AG09309 (cell line): ENCODE measurements at places on chromosomes 3 and 15.

- no peak for DNase-seq
Measured at GRCh38 chr3:149626671-149627070, 31.2 kb downstream of the WWTR1 start.

DNA sequence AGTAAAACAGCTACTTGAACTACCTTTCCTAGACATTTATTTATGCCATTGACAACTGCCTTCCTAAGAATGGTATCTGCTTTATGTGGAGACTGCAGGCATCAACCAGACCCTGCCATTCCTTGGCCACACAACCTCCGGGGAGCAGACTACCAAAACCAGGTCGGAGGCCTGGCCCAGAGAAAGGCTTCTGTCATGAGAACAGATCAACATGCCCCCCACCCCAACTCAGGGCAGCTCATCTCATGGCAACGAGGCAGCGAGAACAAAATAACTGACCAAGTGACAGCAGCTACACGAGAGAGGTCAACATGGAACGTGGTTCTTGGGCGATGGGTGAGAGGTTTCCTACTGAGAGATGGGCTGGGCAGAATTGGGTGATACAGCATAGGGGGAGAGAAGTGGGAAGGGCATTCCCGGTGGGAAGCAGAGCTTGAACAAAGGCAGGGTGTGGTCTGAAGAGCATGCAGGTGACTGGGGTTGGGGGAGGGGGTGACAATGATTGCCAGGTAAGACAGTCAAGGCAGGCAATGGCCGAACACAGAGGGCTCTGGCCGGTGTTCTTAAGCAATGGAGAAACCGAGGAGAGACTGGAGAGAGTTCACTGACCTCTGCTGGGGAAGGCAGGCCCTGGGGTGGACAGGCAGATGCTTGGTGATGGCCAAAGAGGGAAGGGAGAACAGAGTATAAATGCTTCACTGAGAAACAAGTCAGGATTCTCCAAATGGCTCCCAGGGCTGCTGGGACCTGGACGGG lies 33.9 kb downstream of the CCDC12 start:
- DNase-seq, result no peak

DNA sequence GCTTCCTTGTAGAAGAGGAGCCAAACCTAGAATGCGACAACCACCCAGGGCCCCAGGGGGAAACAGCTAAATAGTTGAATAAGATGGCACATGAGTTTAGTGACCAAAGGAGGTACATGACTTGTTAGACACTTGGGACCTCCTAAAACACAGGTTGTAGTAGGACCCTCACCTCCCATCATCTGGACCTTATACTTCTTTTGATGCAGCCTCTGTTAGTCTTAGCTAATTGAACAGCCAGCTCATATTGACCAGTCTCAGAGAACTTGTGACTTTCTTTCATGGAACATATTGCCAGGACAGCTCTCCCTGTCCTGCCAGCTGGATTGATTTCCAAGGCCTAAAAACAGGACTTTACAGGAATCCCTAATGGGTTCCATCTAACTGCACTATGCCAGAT lies 45.0 kb downstream of the SPSB4 start:
- no peak for DNase-seq

DNA sequence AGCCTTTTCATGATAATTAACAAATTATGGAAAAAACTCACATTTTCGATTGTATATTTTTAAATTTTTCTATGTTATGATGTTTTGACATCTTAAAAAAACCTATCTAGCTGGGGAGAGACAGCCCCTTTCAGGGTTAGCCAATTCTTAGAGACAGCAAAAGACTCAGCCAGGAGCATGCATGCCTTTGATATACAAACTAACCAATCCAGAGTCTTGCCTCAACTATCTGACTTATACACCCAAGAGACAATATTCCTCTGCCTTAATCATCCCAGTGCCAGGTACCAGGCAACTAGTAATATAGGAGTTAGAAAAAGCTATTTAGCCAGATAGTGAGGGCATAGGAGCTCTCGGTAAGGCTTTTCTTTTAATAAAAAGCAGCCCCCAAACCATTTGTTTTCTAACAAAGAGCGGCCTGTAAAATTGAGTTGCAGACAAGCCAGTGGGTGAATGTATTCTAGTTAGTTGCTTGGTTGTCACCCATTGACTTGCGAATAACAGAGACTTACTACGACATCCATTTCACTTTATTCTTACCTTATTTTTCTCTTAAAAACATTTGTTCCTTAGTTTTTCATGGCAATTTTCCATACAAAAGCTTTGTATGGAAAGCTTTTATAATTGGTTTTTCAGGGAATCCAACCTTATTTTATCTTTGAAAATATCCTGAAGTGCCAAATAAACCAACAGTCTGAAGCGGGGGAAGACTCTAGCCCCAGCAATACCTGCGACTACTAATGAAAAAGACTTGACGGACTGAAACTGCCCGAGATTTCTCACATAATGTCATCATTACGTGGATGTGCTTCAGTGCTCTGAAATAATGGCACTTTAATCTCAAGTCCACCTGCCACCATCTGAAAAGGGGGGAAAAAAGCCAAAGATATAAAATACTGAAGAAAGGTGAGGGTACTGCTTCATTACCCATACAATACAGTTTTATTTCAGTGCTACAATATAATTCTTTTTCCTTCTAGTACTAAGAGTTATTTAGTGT lies 64.6 kb upstream of the ATP2C1 start:
- no peak for DNase-seq

- no peak for DNase-seq
Measured at GRCh38 chr3:140091143-140091542, 156.2 kb downstream of the CLSTN2 start.

GRCh38 chr15:51576286-51576850 lies 46.2 kb downstream of the DMXL2 start:
- DNase-seq, result no peak

DNA sequence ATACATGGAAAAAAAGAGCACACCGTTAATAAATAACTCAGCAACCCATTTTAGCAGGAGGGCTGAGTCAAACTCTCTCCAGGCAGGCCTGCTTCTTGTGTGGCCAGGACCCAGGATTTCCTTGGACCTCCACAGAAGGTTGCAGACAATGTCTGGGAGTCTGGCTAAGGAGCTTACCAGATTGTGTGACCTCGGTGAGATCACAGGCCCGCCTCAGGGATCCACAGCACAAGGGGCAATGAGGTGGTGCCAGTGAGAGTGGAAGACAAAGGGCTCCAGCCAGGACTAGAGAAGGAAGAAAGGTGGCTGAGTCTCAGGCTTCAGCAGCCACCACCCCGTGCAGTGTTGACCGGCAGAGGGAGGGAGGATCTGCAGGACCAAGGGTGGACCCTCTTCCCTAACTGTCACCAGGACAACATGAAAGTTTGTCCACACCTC lies 32.2 kb upstream of the SEC22A start:
- DNase-seq, result no peak

GRCh38 chr3:13338231-13338630 lies 81.9 kb downstream of the NUP210 start:
- no peak for DNase-seq

- no peak for DNase-seq
Measured at GRCh38 chr3:186319945-186320344, 42.1 kb downstream of the DGKG start.

DNA sequence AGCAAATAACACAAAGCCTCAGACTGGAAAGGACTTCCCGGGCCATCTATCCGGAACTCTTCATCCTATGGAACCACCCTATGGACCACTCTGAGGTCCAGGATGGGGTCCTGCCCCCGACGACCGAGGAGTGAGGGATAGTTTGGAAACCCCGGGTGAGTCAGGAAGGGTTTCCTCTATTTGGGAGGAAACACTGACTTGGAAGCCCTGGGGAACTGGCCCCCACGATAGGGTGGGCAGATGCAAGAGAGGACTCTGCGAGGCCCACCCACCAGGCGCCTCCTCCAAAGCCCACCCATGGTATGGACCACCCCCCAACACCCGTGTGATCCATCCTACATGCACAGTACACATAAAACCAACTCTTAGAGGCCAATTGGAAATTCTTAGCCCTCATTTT lies 69.4 kb downstream of the CPN2 start:
- DNase-seq, result no peak

DNA sequence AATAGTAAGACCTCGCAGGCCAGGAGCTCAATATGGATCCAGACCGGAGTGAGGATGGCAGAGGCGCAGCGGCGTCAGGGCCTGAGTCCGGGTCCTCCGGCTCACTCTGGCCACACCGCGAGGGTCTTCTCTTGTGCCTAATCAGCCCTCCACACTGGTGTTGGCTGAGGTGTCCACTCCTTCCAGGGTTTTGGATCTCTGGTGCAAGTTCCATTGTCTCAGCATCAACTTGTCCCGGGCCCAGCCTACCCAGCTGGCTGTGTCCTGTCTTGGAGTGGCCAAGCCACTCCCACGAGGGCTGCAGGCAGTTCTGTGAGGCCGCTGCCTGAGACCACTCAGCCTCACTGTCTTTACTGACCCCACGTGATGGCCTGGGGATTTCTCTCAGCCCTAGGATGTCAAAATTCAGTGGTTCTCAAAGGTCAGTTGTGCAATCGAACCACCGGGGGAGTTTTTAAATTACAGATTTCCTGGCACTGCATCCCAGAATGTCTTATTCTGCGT lies 12.6 kb upstream of the GOLGA6L7 start:
- peak; percentile 3 for DNase-seq

GRCh38 chr3:183664913-183665381 lies 29.5 kb downstream of the KLHL24 start:
- DNase-seq, result no peak
